ENCODE measurements at places on chromosomes 13 and 19.
A peak's percentile ranks its signal among the peaks of the same experiment; 100 is the strongest.

- H3K27me3 ChIP-seq, result peaks cover 7% of the 10 kb centered on the region
- no peaks in the 10 kb centered on the region for H3K4me1 ChIP-seq
- no peak within 1 kb of the TSS for H3K4me3 ChIP-seq
- no peak for DNase-seq
These were observed at the start of gene DOCK6 for GRCh38 chr19:11261971-11262839. Gene DOCK6 (minus strand): TSS chr19:11262524. CDS start chr19:11262440, 84 bp downstream.

- H3K36me3 ChIP-seq, result no peaks in the 10 kb centered on the region
- H3K27ac ChIP-seq, result no peak overlapping the region
- H3K27me3 ChIP-seq, result peaks cover 4% of the 10 kb centered on the region
- H3K4me3 ChIP-seq, result no peak overlapping the region
These were observed 43.0 kb downstream of the ZAR1L start for GRCh38 chr13:32272021-32272683.

DNA sequence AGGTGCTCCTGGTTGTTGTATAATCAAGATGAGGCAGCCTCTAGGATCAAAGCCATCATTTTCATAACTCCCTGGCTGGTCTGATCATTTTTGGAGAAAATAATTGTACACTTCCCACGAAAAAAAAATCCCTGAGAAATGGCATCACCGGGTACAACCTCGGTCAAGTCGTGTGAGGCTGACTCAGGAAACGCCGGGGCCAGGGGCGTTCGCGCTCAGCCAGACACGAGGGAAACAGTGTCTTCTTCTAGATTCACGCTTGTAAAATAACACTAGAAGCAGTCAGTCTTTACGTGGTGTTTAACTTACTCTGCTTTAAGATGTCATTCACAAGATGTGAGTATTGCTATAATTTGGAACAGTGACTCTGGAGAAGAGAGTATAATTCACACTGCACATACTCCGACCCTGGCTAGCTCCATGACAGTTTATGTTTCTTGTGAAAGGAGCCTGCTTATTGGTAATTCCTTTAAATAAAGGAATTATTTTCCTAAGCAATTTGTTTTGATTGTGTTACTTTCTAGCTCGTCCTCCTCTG is 109.0 kb upstream of the SOX1 start:
- H3K4me3 ChIP-seq, result no peak overlapping the region
- H3K4me1 ChIP-seq, result no peaks in the 10 kb centered on the region
- no peak for DNase-seq
- peaks cover 2% of the 10 kb centered on the region for H3K27me3 ChIP-seq

- no peaks in the 10 kb centered on the region for H3K4me1 ChIP-seq
- DNase-seq, result no peak
These were observed 87.8 kb downstream of the FNDC3A start for GRCh38 chr13:49063497-49063896.

DNA sequence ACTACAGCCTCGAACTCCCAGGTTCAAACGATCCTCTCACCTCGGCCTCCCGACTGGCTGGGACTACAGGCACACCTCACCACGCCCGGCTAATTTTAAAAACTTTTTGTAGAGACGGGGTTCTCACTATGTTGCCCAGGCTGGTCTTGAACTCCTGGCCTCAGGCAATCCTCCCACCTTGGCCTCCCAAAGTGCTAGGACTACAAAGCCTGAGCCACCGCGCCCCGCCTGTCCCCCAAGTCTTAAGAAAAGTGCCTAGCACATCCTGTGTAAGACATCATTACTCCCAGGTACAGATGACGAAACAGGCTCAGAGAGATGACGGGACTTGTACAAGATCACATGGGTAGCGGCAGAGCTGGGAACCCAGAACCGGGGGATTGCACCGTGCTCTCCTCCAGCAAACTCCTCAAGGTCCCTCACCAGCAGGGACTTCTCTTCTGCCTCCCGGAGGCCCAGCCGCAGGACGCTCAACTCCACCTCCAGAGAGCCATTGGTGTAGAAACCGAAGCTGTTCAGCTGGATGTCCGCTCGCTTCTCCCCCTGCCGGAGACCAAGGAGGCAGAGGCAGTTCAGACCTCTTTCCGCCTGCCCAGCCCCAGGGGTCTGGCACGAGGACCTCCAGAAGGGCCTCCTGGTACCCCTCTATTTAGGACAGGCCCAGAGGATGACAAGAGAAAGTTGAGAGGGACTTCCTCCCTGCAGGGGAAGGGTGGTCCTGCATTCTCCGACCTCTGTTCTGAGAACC is 1.0 kb downstream of the GPR108 start:
- peak overlapping the region; percentile 96 for H3K27ac ChIP-seq
- DNase-seq, result peak; percentile 68
- peak overlapping the region; percentile 96 for H3K4me3 ChIP-seq
- H3K27me3 ChIP-seq, result no peaks in the 10 kb centered on the region
- peaks cover 52% of the 10 kb centered on the region for H3K4me1 ChIP-seq

GRCh38 chr19:49592486-49593232 is 1.7 kb downstream of the PRR12 start:
- peaks cover 23% of the 10 kb centered on the region for H3K4me1 ChIP-seq
- H3K4me3 ChIP-seq, result peak overlapping the region; percentile 97
- DNase-seq, result peak; percentile 42
- H3K27me3 ChIP-seq, result no peaks in the 10 kb centered on the region

GRCh38 chr19:21848706-21849105 is 12.7 kb upstream of the ZNF43 start:
- no peak overlapping the region for H3K4me3 ChIP-seq
- peaks cover 75% of the 10 kb centered on the region for H3K36me3 ChIP-seq
- H3K4me1 ChIP-seq, result peaks cover 43% of the 10 kb centered on the region
- no peak for DNase-seq
- no peak overlapping the region for H3K27ac ChIP-seq

- H3K4me3 ChIP-seq, result peak overlapping the region; percentile 54
- DNase-seq, result peak; percentile 80
- peaks cover 22% of the 10 kb centered on the region for H3K27me3 ChIP-seq
- H3K36me3 ChIP-seq, result no peaks in the 10 kb centered on the region
- H3K27ac ChIP-seq, result peak overlapping the region; percentile 73
- H3K4me1 ChIP-seq, result peaks cover 30% of the 10 kb centered on the region
These were observed 982 bp upstream of the DACT3 start for GRCh38 chr19:46661735-46662592.

DNA sequence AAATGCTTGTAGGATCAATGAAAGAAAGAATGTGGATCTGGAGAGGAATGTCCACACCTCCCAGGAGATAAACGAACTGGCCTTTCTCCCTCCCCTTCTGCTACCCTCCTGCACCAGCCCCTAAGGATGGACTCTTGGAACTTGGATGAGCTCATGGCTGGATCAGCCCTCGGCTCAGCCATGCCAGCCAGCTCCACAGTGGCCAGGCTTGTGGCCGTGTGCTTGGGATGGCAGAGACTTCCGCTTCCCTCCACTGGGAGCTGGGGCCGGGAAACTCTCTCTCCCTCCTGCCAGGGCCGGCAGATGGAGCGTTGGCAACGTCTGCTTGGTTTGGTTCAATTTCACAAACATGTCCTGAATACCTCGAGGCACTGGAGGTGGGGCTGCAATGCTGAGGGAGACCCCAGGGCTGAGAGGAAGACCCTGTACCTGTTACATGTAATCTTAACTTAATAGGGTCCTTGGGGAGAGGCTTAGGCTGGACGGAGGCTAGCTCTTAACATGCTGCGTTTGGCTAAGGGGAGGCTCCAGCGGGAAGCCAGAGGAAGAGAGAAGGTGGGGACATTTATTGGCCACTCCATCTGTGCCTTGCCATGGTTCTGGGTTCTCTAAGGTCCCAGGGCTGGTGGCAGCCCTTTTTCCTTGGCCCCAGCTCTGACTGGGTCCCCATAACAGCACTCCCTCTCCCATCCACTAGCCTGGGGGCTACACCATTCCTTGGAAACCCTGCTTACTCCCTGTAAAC is 152.5 kb downstream of the IER2 start:
- no peaks in the 10 kb centered on the region for H3K36me3 ChIP-seq
- no peaks in the 10 kb centered on the region for H3K4me1 ChIP-seq
- H3K27me3 ChIP-seq, result no peaks in the 10 kb centered on the region
- H3K4me3 ChIP-seq, result no peak overlapping the region
- H3K27ac ChIP-seq, result no peak overlapping the region

GRCh38 chr19:38736036-38736412 is 8.2 kb downstream of the CAPN12 start:
- no peaks in the 10 kb centered on the region for H3K4me1 ChIP-seq
- no peaks in the 10 kb centered on the region for H3K27me3 ChIP-seq
- H3K27ac ChIP-seq, result no peak overlapping the region
- peaks cover 4% of the 10 kb centered on the region for H3K36me3 ChIP-seq

DNA sequence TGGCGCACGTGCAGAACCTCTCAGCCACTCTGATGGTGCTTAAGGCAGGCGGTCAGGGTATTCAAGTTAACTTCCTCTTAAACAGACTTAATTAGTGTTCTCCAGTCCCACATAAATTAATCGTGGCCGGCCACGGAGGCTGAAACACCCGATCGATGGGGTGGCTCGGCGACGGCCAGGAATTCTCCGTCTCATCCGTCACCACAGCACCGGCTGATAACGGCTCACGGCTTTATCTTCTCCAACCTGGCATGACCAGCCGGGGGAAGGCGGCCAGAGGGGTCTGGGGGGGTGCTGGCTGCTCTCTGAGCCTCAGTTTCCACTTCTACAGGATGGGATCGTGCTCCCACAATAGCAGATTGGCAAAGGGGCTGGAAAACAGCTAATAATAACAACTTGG is 32.6 kb upstream of the TCF3 start:
- H3K27ac ChIP-seq, result no peak overlapping the region
- no peak overlapping the region for H3K4me3 ChIP-seq
- H3K4me1 ChIP-seq, result no peaks in the 10 kb centered on the region
- DNase-seq, result no peak
- H3K27me3 ChIP-seq, result no peaks in the 10 kb centered on the region
- H3K36me3 ChIP-seq, result no peaks in the 10 kb centered on the region

- H3K4me1 ChIP-seq, result no peaks in the 10 kb centered on the region
- no peaks in the 10 kb centered on the region for H3K27me3 ChIP-seq
- DNase-seq, result no peak
- no peak overlapping the region for H3K27ac ChIP-seq
- no peak overlapping the region for H3K4me3 ChIP-seq
- H3K36me3 ChIP-seq, result no peaks in the 10 kb centered on the region
These were observed 20.8 kb upstream of the ZNRF4 start for GRCh38 chr19:5434351-5434917.

- no peaks in the 10 kb centered on the region for H3K27me3 ChIP-seq
- no peak overlapping the region for H3K4me3 ChIP-seq
- no peaks in the 10 kb centered on the region for H3K36me3 ChIP-seq
- H3K4me1 ChIP-seq, result no peaks in the 10 kb centered on the region
- DNase-seq, result no peak
- no peak overlapping the region for H3K27ac ChIP-seq
These were observed 10.2 kb upstream of the N4BP2L2 start for GRCh38 chr13:32548837-32549236.

- H3K4me1 ChIP-seq, result peaks cover 68% of the 10 kb centered on the region
- no peak for DNase-seq
- peaks cover 43% of the 10 kb centered on the region for H3K36me3 ChIP-seq
- peak overlapping the region; percentile 99 for H3K27ac ChIP-seq
- no peaks in the 10 kb centered on the region for H3K27me3 ChIP-seq
- peak overlapping the region; percentile 85 for H3K4me3 ChIP-seq
These were observed 2.0 kb downstream of the PPP6R1 start for GRCh38 chr19:55256562-55257460.

GRCh38 chr19:14414926-14415690 is 4.0 kb downstream of the DDX39A start:
- H3K27me3 ChIP-seq, result no peaks in the 10 kb centered on the region
- H3K36me3 ChIP-seq, result peaks cover 72% of the 10 kb centered on the region
- no peak overlapping the region for H3K27ac ChIP-seq
- H3K4me3 ChIP-seq, result no peak overlapping the region
- no peak for DNase-seq
- H3K4me1 ChIP-seq, result peaks cover 45% of the 10 kb centered on the region

GRCh38 chr19:38316477-38317067 is 825 bp upstream of the YIF1B start:
- peak overlapping the region; percentile 58 for H3K4me3 ChIP-seq
- H3K4me1 ChIP-seq, result peaks cover 32% of the 10 kb centered on the region
- H3K27ac ChIP-seq, result peak overlapping the region; percentile 75
- peaks cover 2% of the 10 kb centered on the region for H3K36me3 ChIP-seq

DNA sequence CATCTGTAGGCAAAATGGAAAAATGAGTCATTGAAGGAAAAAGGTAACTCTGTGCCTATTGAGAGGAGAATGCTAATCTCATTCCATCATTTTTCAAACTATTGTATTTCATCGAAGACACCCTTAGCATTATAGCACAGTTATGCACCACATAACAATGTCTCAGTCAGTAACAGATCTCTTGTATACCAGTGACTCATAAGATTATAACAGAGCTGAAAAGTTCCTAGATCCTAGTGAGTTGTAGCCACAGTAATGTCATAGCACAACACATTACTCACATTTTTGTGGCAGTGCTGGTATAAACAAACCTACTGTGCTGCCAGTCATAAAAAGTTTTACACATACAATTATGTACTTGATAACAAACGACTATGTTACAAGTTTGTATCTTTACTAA is 1077.6 kb downstream of the DIAPH3 start:
- H3K27ac ChIP-seq, result no peak overlapping the region
- H3K27me3 ChIP-seq, result no peaks in the 10 kb centered on the region
- no peak for DNase-seq
- H3K36me3 ChIP-seq, result no peaks in the 10 kb centered on the region
- no peaks in the 10 kb centered on the region for H3K4me1 ChIP-seq

DNA sequence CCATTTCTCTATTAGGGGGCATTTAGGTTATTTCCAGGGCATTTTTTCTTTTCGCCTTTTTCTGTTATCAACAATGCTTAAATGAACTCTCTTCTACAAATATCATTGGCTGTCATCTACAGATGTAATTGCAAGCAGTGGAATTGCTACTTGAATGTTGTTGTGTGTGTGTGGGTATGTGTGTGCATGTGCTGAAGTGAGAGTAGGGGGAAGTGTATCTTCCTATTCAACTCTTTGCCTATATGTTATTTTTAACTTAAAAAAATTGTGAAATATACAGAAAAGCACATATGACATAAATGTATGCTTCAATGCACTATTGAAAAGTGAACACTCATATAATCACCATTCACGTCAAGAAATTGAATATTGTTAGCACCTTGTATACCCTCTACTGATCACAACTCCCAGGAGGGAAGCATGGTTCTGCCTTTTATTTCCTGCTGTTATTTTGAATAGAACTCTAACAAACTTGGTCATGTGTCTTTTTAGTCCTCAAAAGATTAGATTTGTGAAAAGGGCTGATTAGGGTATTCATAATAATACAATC is 24.7 kb downstream of the WDFY2 start:
- no peaks in the 10 kb centered on the region for H3K27me3 ChIP-seq
- no peaks in the 10 kb centered on the region for H3K36me3 ChIP-seq
- no peak overlapping the region for H3K4me3 ChIP-seq
- no peak overlapping the region for H3K27ac ChIP-seq
- no peak for DNase-seq

DNA sequence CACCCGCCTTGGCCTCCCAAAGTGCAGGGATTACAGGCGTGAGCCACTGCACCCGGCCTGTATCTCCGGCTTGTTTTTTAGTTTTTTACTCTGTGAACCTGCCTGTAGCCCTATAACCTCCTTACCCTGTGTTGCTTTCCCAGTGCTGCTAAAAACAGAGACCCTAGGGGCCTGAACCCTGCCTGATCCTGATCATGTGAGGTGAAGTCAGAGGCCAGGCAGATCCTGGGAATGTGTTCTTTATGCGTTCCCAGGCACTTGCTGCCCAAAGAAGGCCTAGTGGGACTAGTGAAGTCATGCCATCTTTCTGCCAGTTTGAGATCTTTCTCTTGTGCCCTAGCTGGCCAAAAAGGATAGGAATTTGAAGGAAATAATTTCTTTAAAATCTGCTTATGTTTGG is 4.6 kb downstream of the UBA2 start:
- H3K27ac ChIP-seq, result no peak overlapping the region
- peaks cover 74% of the 10 kb centered on the region for H3K36me3 ChIP-seq
- H3K4me3 ChIP-seq, result no peak overlapping the region

- no peak for DNase-seq
- H3K4me1 ChIP-seq, result peaks cover 55% of the 10 kb centered on the region
- H3K36me3 ChIP-seq, result peaks cover 47% of the 10 kb centered on the region
- H3K27me3 ChIP-seq, result no peaks in the 10 kb centered on the region
- H3K27ac ChIP-seq, result no peak overlapping the region
These were observed 3.8 kb downstream of the MIER2 start for GRCh38 chr19:340620-341385.
